ENCODE measurements at places on chromosomes 3 and 15.

- DNase-seq, result no peak
Measured at GRCh38 chr3:4467522-4467867, 426 bp upstream of the SUMF1 start.

DNA sequence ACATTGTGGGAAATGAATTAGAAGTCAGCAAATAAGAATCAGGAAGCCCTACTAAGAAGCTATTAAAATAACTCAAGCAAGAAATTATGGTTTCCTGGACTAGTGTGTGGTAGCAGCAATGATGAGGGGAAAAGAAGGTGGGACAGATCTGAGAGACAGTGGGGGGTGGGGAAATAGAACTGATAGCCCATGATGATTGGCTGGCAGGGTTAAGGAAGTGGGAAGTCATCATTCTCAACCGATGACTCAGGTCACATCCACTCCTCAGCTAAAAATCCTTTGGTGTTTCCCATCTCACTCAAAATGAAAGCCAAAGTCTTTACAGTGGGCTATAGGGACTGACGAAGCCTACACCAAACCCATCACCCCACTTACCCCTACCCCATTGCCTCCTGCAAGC, 153.9 kb upstream of the ARHGEF26 start:
- no peak for DNase-seq

DNA sequence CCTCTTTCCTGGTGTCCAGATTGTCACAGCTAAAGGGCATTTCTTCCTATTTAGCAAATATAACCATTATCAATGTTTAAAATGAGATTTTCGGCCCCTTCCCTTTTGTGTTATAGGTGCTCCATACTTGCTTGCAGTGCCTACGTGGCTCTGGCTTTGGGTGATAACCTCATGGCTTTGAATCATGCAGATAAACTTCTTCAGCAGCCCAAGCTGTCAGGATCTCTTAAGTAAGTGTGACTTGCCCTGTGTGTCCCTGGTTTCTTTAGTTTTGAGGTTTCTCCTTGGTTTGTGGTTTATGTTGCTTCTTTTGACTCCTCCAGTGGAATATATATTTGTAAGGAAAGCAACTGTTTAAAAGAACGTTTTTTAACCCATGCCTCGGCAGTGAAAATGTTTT, 58.5 kb upstream of the TRIM71 start:
- no peak for DNase-seq

- DNase-seq, result no peak
Measured at GRCh38 chr3:190116551-190117067, 4.1 kb downstream of the P3H2 start.

- DNase-seq, result no peak
Measured at GRCh38 chr3:165463531-165463930, 267.3 kb upstream of the SLITRK3 start.

- DNase-seq, result no peak
Measured at GRCh38 chr3:13579063-13579462, 30.1 kb downstream of the FBLN2 start.

DNA sequence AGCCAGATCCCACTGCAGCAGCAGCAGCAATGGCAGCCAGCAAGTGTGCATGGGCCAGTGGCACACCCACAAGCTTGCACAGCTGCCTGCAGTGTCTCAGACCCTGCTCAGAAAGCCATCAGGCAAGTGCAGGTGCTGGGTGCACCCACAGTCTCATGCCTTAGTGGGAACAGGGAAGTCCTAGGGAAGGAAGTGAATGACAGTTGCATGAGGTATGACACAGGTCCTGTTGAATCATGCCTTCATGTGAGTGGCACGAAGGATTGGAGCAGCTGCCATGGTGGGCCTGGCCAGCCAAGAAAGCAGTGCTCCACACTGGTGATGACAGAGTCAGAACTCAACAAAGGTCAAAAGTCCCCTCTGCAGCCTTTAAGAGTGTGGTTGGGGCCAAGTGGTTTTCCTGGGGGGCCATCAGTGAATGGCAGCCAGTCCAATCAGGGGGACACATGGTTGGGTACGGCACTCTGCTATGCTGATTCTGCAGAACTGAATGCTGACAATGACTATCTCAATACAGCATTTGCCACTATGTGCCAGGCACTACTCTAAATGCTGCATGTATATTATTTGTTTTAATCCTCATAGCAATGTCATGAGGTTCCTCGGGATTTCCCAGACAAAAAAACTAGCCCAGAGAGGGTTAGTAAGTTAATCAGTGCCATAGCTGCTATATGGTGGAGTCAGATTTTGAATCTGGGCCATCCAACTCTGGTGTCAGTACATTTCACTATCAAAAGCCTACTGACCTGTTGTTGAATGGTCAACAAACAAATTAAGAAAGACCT, 94.3 kb downstream of the AQP9 start:
- DNase-seq, result no peak

GRCh38 chr15:60389261-60390077, 8.3 kb downstream of the ANXA2 start:
- no peak for DNase-seq

DNA sequence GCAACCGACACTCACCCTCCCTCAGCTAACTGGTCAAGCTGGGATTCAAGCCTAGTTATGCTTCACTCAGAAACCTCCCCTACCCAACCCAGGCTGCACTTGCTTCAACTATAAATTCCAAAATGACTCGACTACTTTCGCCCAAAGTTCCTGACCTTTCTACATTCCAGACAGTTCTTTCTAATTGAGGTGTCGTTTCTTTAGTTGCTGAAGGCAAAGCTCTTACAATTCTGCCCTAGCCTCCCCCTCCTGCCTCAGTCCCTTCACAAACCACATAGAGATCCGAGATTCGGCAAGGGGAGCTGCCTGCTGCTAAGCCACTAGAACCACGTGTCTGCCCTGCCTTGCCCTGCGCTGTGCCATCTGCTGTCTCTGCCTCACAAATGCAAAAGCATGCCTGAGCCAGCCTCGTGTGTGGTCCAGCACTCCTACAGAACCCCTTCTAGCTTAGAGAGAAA, 74.7 kb upstream of the SH3GL3 start:
- no peak for DNase-seq

DNA sequence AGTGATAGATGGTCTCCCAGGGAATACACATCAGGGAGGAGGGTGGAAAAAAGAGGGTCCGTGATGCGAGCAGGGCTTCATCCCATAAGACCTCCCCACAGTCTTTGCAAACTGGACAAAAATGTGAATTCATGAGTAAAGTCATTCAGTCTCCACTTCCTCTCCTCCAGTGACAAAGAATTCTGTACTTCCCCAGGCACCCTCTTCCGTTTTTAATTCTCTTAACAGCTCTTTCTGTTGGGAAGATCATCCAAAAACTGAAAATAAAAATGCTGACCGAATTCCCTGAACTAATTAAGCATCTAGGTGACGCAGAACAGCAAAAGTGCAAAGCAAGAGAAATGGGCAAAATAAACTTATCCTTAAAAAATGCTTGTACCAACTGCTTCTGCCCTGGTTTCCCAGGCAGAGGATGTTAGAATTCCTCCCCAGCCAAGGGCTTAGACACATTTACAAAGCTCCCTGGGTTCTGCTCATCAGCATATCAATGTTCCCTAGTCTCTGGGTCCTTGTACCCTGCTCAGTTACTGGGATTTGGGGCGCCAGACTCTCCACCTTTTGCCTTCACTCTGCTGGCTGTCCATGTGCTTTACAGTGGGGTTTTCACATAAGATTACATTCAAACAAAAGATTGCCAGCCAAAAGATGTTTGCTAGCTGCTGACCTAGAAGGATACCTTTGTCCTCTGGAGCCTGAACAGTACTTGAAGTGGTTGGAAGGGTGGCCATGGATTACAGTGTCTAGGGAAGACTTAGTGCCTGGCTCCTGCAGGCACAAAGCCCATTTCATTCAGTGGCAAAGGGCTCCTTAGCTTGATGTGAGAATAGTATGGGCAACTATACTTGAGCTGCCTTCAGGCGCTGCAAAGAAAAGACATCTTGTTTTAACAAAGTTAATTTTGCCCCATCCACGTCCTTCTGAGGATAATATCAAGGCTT, 69.4 kb downstream of the ARNT2 start:
- DNase-seq, result no peak
